ENCODE measurements at places on chromosomes 2 and 18.

DNA sequence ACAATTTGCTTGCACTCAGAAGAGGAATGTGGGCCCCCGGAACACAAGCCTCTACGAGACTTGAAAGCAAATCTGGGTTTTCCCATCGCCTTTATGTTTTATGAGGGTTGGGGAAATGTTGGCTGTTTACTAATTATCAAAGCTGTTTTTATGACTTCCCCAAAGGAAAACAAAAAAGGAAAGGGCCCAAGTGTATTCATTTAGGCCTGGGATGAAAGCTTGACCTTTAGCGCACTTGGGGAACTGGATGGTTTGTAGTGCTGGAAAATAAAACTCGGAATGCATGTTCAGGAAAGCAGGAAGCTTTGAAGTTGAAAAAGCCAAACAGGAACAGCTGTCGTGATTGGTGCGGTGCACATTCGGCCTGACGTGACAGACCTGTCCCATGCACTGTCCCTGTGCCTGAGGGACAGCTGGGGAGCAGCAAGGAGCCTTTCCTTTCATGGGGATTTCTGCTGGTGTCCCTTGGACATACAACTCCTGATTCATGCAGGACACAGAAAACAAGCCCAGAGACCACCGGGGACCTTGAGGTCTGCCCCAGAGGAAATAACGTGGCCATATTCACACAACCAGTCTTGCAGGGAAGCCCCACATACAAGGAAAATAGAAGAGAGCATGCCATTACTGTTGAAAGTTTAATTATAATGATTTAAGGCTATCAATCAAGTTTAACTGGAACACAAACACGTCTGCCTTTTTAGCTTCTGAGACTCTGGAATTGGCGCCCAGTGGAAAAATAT, 169.7 kb upstream of the APCDD1 start:
- no peaks in the 10 kb centered on the region for H3K36me3 ChIP-seq
- no peak overlapping the region for H3K4me3 ChIP-seq
- H3K4me1 ChIP-seq: no peaks in the 10 kb centered on the region
- H3K27ac ChIP-seq: no peak overlapping the region

GRCh38 chr2:165793779-165794535, at the start of gene GALNT3:
Gene GALNT3, minus strand, starts transcription at chr2:165794247. Its CDS starts 23,547 bp downstream, at chr2:165770700.
- H3K27me3 ChIP-seq: peaks cover 11% of the 10 kb centered on the region
- peaks cover 33% of the 10 kb centered on the region for H3K4me1 ChIP-seq
- H3K36me3 ChIP-seq: no peaks in the 10 kb centered on the region

DNA sequence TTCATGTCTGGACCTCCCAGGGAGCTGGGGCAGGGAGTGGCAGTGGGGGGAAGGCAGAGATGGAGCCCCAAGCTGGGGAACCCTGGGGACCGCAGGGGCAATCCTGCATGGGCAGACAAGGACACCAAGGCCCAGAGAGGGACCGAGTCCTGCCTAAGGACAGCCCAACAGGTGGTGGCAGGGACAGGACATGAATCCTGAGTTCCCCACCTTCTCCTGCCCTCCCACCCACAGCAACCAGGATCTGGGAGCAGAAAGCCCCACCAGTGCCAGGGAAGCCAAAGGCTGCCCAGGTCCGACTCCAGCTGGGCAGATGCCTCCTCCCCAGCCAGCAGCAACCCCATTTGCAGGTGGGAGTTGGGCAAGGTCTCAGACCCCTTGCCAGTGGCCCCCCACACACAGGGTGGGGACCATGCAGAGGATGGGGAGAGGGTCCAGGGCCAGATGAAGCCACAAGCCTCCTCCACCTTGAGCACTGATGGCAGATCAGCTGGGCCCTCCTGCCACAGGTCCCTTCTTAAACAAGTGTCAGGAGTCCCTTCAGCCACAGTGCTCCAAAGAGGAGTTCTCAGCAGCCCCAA, 6.3 kb downstream of the ADRA2B start:
- no peaks in the 10 kb centered on the region for H3K36me3 ChIP-seq
- H3K27ac ChIP-seq: no peak overlapping the region
- no peak overlapping the region for H3K4me3 ChIP-seq
- no peaks in the 10 kb centered on the region for H3K4me1 ChIP-seq

DNA sequence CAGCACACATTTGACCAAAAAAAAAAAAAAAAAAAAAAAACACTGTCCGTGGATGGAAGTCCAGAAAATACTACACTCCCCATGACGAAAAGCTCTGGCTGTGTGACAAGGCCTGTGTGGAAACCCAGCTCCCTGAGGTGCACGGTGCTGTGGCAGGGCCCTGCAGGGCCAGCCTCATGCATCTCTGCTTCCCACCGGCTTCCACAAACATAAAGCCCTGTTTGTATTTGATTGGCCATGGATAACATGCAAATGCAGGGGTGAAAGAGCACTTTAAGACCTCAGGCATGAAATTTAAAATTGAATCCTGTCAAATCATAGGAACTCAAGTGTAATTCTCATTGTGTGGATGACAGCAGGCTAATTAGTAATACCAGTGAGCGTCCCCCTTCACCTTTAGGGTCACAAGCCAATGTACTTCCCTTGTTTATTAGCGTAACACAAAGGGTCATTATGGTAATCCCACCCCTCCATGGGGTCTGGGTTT, 757.2 kb downstream of the GALR1 start:
- no peaks in the 10 kb centered on the region for H3K4me1 ChIP-seq
- no peak overlapping the region for H3K27ac ChIP-seq
- H3K27me3 ChIP-seq: no peaks in the 10 kb centered on the region
- no peak for DNase-seq
- H3K36me3 ChIP-seq: no peaks in the 10 kb centered on the region

- H3K36me3 ChIP-seq: no peaks in the 10 kb centered on the region
- DNase-seq: no peak
- H3K27me3 ChIP-seq: no peaks in the 10 kb centered on the region
- H3K4me1 ChIP-seq: no peaks in the 10 kb centered on the region
- H3K4me3 ChIP-seq: no peak overlapping the region
Measured at GRCh38 chr18:27996801-27997272, 180.1 kb downstream of the CDH2 start.

DNA sequence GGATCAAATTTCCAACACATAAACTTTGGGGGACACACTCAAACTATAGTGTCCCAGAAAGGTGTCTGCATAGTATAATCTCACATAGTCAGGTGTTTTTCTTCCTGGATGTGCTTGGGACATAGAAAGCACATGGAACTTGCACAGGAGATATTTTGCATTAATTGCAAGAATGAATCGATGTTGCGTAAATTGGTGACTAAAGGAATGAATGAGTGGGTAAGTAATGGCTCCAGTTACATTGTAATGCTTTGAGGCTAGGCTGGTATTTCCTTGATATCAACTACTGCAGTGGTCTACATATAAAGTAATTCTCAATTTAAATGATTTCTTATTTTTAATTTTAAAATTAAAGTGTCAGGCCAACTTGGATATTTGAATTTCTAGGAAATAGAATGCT, 53.4 kb downstream of the SH3RF3 start:
- no peaks in the 10 kb centered on the region for H3K36me3 ChIP-seq
- no peak overlapping the region for H3K27ac ChIP-seq
- peaks cover 5% of the 10 kb centered on the region for H3K4me1 ChIP-seq
- DNase-seq: no peak

DNA sequence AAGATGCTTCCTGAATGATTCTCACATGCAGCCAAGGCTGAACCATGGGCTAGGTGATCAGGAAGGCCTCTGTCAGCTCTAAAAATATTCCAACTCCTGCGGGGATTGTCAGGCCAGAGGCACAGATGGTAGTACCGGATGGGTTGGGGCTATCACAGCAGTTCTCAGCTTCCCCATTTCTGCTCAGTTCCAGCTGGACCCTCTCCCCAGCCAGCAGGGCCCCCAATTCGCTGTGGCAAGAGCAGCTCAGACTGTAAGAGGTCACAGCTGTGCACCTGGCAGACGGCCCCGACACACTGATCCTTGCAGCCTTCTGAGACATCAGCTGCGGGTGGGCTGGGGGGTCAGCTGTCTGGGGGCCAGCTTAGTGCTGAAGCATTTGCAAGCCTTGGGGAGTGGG, 43.6 kb upstream of the TCF7L1 start:
- no peaks in the 10 kb centered on the region for H3K36me3 ChIP-seq
- no peaks in the 10 kb centered on the region for H3K4me1 ChIP-seq
- no peak overlapping the region for H3K4me3 ChIP-seq
- DNase-seq: no peak
- H3K27me3 ChIP-seq: no peaks in the 10 kb centered on the region
- H3K27ac ChIP-seq: no peak overlapping the region

GRCh38 chr18:13137670-13138419, 80.7 kb upstream of the LDLRAD4 start:
- peak overlapping the region; percentile 74 for H3K4me3 ChIP-seq
- H3K4me1 ChIP-seq: peaks cover 20% of the 10 kb centered on the region
- peak; percentile 57 for DNase-seq
- no peaks in the 10 kb centered on the region for H3K36me3 ChIP-seq
- H3K27me3 ChIP-seq: peaks cover 22% of the 10 kb centered on the region

DNA sequence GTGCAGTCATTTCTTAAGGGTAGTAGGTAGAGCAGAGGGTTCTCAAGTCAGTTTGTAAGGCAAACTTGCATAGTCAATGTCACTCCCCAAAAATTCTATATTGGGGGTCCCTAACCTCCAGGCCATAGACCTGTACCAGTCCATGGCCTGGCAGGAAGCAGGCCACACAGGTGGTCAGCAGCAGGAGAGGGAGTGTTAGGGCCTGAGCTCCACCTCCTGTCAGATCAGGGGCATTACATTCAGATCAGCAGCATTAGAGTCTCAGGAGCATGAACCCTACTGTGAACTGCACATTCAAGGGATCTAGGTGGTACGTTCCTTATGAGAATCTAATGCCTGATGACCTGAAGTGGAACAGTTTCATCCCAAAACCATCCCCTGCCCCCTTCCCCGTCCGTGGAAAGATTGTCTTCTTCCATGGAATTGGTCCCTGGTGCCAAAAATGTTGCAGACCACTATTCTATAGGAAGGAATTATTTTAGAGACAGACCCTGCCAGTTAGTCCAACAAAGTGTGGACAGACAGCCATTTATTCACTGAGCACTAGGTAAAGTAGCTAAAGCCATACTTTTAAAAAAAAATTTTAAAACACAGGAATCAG, 6.7 kb downstream of the COA5 start:
- no peak overlapping the region for H3K27ac ChIP-seq
- peak; percentile 73 for DNase-seq
- no peaks in the 10 kb centered on the region for H3K27me3 ChIP-seq
- no peak overlapping the region for H3K4me3 ChIP-seq

GRCh38 chr2:104816143-104816542, 37.8 kb upstream of the POU3F3 start:
- no peaks in the 10 kb centered on the region for H3K36me3 ChIP-seq
- no peak overlapping the region for H3K4me3 ChIP-seq
- H3K27me3 ChIP-seq: no peaks in the 10 kb centered on the region
- no peaks in the 10 kb centered on the region for H3K4me1 ChIP-seq
- H3K27ac ChIP-seq: no peak overlapping the region

DNA sequence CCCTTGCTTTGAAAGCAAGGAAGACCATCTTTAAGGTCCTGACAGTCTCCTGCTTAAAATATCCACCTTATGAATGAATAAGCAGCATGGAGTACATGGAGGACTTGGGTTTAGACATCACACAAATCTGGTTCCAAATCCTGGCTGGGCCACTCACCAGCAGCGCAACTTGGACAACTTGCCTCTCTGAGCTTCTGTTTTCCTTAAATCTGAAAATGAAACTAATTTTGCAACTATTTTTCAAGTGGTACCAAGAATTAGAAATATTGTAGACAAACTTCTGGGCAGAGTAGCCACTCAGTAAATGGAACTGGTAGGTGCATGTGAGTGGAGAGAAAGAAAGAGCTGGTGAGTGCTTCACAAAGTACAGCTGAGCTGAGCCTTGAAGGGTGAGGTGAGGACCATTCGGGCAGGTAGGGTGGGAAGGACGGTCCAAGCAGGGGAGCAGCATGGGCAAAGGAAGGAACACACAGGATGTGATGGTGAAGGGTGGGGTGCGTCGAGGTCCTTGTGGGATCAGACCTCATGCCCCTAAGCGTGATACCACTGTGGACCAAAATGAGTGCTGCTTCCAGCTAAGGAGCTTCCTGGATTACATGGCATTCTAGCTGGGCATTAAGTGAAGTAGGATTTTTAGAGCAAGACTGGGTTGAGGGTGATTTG, 14.4 kb upstream of the TET3 start:
- peak overlapping the region; percentile 60 for H3K27ac ChIP-seq
- no peak overlapping the region for H3K4me3 ChIP-seq
- no peaks in the 10 kb centered on the region for H3K36me3 ChIP-seq

GRCh38 chr2:241499146-241499965, 9.0 kb downstream of the STK25 start:
- H3K27me3 ChIP-seq: no peaks in the 10 kb centered on the region
- H3K36me3 ChIP-seq: peaks cover 31% of the 10 kb centered on the region
- H3K27ac ChIP-seq: no peak overlapping the region

DNA sequence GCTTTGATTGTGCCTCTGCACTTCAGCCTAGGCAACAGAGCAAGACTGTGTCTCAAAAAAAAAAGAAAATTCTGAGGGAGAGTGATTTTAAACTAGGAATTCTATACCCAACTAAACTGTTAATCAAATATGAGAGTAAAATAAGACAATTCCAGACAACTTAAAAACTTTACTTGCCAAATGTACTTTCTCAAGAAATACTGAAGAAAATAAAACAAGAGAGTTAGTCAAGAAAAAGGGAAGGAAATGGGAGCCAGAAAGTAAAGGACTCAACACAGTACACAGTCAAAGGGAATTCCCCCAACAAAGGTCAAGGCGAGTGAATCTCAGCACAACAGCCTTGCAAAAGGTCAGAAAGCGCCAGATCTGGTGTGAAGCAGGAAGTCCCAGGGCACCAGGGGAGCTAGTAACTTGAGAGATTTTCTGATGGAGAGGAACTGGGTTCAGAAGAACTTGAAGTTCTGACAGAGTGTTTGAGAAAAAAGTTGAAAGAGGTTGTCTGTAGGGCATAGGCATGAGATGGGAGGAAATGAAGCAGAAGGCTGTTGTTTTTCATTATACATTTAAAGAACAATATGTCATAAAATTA, 22.6 kb upstream of the TBC1D8 start:
- H3K4me1 ChIP-seq: no peaks in the 10 kb centered on the region
- no peak overlapping the region for H3K4me3 ChIP-seq
- no peak overlapping the region for H3K27ac ChIP-seq
- no peaks in the 10 kb centered on the region for H3K36me3 ChIP-seq
- H3K27me3 ChIP-seq: no peaks in the 10 kb centered on the region

DNA sequence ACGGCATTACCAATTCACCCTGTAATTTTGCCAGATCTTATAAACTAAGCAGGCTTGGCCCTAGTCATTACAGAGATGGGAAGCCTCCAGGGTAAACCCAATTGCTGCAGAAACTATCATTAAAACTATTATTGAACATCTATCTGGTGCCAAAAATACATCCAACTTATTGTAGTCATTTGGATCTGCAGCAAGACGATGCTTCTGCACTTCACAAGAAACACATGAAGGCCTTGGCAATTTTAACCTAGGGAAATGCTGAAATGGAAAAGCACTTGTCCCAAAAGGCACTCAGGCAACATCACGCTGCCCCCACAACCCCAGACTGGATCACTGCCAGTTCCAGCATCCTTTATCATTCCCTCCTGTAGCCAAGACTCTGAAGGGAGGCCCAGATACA, 85.3 kb upstream of the ACVR2A start:
- H3K4me1 ChIP-seq: no peaks in the 10 kb centered on the region
- DNase-seq: no peak
- no peak overlapping the region for H3K27ac ChIP-seq
- H3K4me3 ChIP-seq: no peak overlapping the region
